ENCODE measurements at places on chromosomes 12 and 14.

- no peak for DNase-seq
Measured at GRCh38 chr14:104561632-104562495, 17.7 kb upstream of the C14orf180 start.

DNA sequence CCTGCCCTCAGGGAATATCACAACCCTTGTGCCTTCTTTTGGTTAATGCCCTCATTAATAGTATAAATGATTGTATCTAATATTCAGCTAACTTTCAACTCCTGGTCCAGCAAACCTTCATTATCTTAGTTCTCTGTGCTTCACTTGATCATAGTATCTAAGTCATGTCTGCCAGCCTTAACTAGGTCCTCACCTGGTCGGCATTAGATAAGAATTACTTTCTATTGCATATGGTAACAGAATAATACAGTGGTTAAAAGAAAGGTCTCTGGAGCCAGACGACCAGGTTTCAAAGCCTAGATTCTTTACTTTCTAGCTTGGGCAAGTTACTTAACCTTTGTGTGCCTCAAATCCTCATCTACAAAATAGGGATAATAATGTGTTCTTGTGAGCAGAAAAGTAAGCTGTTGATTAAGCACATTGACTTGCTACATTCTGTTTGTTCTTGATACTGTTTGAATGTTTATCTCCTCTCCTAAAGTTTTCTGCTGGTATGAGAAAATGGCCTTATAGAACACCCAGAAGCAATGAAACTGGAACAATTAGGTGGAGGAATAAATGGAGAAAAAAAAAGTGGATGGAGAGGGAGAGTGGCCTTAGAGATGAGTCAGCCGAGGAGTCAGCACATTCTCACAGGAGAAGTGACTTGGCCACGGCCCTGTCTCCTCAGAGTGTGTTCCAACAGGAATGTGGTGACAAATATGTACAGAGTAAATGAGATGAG lies 176.1 kb downstream of the SLC25A21 start:
- DNase-seq: peak; percentile 7

- no peak for DNase-seq
Measured at GRCh38 chr12:2482938-2483660, 311.7 kb upstream of the FKBP4 start.

DNA sequence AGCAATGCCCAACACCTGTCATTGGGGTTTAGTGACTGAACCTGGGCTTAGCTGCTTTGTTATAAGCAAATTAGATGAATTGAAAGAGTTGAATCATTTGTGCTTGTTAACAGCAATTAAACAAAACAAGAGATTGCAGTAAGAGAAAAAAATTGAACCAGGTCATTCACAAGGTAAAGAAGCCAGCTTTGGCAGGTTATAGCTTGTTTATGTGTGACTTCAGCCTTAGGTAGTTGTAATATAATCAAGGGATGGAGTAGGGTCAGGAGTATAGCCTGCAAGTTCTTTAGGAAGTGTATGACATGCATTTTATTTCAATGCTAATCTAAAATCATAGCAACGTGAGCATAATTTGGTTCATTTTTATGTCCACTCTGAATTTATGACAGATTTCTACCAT lies 63.4 kb upstream of the PLEKHG3 start:
- DNase-seq: no peak

DNA sequence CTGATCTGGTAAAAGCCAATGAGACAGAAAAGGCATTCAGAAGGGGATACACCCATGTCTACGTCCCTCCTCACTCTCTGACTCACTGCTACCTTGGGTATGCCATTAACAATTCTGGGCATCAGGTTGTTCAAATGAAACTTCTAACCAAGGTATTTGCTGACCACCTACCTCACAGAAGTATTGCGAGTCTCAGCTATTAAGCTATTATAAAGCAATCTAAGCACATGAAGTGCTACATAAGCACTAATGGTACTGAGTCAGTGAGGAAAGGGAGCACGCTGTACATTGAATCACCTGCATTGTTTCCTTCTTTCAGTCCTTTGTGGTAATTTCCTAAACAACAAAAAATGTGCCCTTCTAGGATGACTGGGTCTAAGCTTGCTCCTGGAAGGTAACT lies 62.8 kb upstream of the CCDC91 start:
- no peak for DNase-seq

DNA sequence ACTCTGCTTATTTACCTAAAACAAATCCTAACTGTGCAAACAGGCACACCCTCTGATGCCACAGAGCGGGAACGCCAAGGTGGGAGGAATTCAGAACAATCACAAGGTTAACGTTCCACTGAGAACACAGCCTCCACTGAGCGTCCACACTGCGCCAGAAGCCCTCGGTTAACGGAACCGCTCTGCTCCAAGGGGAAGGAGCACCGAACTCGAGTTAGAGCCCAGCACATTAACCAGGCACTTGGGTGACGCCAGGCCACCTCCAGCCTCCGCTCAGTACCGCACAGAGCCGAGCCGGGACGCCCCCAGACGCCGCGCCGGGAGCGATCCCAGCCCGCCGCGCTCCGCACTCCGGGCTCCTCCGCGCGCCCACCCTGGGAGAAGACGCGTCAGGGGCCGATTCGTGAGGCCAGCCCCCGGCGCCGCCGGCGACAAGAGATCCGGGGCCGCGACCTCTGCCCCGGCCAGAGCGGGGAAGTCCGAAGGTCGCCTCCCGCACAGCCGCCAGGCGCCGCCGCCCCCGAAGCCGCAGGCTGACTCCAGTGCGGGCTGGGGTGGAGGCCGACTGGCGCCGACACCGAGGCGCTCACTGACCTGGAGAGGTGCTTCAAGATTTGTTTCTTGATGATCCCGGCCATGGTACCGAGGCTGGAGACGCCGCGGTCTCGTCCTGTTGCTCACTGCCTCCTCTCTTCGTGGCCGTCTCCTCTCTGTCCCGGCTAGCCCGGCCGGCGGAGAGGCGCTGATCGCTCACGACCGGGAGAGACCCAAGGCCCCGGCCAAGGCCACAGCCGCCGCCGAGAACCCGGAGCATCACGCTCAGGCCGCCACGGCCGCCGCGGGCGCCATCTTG lies 450 bp downstream of the BLTP3B start:
- peak; percentile 63 for DNase-seq

- no peak for DNase-seq
Measured at GRCh38 chr12:131828671-131829355, 620 bp downstream of the MMP17 start.

GRCh38 chr12:57614178-57614947 lies 3.1 kb downstream of the ARHGEF25 start:
- DNase-seq: no peak

- DNase-seq: no peak
Measured at GRCh38 chr14:36755756-36756155, 94.1 kb downstream of the PAX9 start.

DNA sequence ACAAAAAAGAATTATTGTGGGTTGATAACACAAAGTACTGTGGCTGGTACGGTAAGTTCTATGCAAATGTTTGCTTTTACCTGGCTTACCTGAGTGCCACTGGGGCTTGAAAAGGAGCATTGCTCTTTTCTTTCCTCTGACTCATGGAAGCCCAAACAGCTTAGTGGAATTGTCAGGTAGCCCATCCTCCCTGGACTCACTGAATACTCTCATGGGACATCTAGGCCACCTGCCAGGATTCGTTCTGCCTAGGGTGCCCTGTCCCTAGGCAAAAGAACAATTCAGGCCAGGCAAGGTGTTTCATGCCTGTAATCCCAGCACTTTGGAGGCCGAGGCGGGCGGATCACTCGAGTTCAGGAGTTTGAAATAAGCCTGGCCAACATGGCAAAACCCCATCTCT lies 22.5 kb upstream of the YAF2 start:
- DNase-seq: no peak

GRCh38 chr14:77145975-77146740 lies 4.6 kb upstream of the ZDHHC22 start:
- no peak for DNase-seq

DNA sequence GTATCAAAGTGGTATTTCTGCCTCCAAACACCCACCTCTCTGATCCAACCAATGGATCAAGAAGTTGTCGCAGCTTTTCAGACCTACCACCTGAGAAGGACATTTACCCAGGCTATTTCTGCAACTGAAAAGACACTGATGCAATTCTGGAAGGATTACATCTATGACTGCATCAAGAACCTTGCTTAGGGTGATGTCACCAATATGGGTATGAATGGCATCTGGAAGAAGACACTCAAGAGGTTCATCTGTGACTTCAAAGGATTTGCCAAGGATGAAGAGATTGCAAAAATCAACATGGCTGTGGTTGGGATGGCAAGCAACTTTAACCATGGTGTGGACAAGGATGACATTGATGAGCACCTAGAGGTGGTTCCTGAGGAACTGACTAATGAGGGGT lies 154.2 kb downstream of the PCNX1 start:
- DNase-seq: no peak

DNA sequence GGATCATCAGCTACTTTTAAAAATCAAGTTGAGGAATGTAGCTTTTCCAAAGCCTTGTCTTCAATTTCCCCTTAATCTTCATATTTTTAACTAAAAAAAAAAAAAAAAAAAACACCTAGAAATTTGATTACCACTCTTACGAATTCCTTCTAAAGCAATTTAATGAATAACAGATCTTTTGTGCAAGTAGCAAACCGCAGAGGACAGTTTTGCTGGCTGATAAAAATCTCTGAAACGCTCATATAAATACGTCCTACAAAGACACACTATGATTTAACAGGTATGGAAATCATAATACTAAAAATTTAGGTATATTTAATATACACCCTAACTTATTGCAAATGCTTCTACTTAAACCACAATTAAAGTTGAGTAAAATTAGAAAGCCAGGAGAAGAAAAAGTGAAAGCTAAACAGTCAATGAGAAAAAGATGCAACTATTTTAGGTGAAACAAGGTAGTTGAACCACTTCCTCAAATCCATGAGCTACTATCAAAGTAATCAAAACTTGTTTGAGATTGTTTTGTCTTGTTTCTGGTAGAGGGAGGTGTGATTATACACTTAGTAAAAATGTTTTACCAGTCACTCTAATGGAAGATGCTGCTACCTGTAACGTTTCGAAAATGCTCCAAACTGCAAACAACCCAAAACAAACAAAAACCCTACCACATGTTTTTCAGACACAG lies 2.2 kb downstream of the PAWR start:
- no peak for DNase-seq

GRCh38 chr12:64907097-64907496 lies 82.7 kb downstream of the TBC1D30 start:
- no peak for DNase-seq

- no peak for DNase-seq
Measured at GRCh38 chr12:11722578-11723138, 73.2 kb downstream of the ETV6 start.

GRCh38 chr12:70236990-70237389 lies 6.2 kb upstream of the CNOT2 start:
- no peak for DNase-seq

GRCh38 chr12:94676922-94677321 lies 26.6 kb upstream of the TMCC3 start:
- no peak for DNase-seq

DNA sequence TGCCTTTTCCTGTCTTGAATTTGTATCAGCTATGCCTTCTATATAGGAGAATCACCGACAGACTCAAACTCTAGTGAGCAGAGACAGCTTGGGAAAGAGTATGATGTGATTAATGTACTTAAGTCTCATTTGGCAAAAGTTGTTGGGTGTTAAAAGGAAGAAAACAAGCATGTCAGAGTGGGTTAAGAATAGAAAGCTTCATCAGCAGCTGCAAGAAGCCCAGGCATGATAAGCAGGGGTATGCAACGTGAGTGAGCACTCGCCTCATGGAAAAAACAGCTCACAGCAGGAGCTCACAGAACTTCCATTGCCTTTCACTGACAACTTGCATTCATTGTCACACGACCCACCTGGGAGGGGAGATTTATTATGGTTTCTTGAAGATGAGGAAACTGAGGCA lies 35.9 kb upstream of the WNK1 start:
- no peak for DNase-seq

- DNase-seq: peak; percentile 100
Measured at GRCh38 chr12:55817345-55818139, at the start of the genes ORMDL2 and SARNP. ORMDL2 (plus strand) TSS chr12:55818041; CDS start chr12:55819000, 959 bp downstream. SARNP (minus strand) TSS chr12:55817724; CDS start chr12:55817701, 23 bp downstream.

GRCh38 chr12:115672086-115672485 lies 605.4 kb downstream of the MED13L start:
- no peak for DNase-seq

- DNase-seq: peak; percentile 27
Measured at GRCh38 chr14:100610511-100611217, 23.4 kb upstream of the BEGAIN start.

- DNase-seq: no peak
Measured at GRCh38 chr14:99513946-99514551, 32.8 kb downstream of the CCNK start.

- peak; percentile 29 for DNase-seq
Measured at GRCh38 chr14:64502887-64503433, 678 bp downstream of the ZBTB25 start.

- DNase-seq: peak; percentile 49
Measured at GRCh38 chr14:92513204-92513965, at the start of gene RIN3. RIN3 (plus strand) TSS chr14:92513781; CDS start chr14:92513933, 152 bp downstream.

DNA sequence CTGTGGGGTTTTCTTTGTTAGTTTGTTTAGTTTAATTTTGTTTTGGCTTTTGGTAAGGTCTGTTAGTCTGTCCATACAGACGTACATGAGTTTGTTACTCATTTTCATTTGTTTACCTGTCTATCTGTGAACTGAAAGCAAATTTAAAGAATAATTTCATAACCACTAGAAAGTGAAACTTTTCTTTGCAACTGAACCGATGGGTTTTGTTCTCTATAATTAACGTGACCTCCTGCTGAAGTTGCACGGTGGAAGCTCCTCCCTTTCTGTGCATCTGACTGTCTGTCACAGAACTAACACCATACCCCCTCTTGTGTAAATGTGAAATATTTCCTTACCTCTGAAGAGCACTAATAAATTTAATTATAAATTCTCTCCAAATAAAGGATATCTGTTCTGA lies 595.5 kb downstream of the GALC start:
- DNase-seq: no peak

DNA sequence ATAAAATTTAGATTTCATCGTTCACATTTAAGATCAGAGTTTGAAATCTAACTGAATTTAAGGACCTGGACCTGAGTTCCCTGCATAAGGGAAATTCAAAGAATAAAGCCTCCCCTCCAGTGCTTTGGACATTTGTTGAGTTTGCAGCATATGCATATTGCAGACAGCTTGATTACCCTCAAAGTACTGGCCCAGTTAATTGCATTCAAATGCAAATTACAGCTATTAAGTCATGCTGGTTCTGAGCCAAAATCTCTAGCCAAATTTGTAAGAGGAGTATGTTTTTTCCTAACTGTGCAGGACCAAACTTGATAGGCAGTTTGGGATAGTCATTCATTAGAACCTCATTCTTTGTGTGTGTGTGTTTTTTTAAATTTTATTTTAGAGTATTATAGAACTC lies 9.1 kb upstream of the KIF21A start:
- no peak for DNase-seq

DNA sequence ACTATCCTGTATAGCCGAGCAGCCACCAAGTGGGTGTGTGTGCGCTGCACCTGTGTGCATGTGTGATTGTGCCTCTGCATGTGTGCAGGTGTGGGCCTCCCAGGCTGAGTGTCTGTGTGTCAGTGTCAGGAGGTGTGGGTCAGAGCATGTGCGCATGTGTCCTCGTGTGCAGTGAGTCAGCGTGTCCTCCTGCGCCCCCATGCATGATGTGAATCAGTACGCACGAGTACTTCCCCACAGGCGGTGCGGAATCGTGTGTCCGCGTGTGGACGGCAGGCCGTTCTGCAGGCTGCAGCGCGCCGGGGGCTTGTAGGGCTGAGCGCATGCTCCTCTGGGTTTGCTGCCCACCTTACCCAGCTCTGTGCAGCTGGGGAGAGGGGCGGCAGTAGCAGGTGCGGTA lies 34.2 kb downstream of the DTX1 start:
- DNase-seq: no peak
